ENCODE measurements at places on chromosomes 5 and 9.
A peak's percentile ranks its signal among the peaks of the same experiment; 100 is the strongest.

GRCh38 chr9:4755026-4755609 is 14.1 kb upstream of the AK3 start:
- no peak for DNase-seq

- DNase-seq: no peak
Measured at GRCh38 chr5:158013939-158014338, 155.0 kb upstream of the CLINT1 start.

DNA sequence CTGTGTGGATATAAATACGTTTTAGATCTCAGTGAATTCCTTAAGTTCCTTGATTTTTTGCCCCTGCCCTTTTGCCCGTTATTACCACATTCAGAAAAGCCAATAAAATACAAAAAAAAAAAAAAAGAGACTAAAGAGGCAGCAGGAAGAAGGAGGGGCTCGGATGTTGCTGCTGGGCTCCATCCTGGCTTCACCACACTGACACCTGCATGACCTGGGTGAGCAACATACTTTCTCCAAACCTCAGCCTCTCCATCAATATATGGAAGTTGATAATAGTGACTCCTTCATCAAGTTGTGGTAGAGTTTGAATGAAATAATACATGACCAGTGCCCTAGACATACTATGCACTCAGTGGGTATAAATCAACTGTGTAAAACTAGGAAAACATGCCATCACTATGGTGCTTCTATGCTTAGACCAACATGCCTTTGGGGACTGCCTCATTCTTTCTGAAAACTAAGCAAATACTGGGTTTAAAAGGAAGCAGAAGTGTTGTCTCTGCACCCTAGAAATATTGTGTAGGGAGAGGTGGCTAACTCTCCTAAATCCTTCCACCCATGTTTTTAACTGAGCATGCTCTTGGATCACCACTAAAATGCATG is 243.0 kb downstream of the PIK3R1 start:
- no peak for DNase-seq

GRCh38 chr5:54275361-54275760 is 35.0 kb downstream of the ARL15 start:
- no peak for DNase-seq

DNA sequence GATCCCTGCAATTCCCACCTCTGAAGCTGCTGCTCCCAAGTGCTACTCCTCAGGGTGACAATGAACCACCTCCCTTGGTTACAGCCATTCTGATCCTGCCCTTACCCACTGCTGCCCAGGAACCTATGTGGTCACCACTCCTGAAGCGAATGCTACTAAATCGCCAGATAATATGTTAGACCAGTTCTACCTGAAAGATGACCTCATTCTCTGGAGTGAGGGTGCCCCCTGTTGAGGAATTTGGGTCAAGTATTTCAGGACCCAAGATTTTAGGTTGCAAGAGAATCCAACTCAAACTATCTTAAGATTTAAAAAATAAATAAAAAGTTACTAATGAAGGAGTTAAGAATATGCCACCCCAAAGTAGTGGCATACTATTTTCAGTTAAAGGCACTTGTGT is 5.8 kb upstream of the SNAPC3 start:
- peak; percentile 27 for DNase-seq

DNA sequence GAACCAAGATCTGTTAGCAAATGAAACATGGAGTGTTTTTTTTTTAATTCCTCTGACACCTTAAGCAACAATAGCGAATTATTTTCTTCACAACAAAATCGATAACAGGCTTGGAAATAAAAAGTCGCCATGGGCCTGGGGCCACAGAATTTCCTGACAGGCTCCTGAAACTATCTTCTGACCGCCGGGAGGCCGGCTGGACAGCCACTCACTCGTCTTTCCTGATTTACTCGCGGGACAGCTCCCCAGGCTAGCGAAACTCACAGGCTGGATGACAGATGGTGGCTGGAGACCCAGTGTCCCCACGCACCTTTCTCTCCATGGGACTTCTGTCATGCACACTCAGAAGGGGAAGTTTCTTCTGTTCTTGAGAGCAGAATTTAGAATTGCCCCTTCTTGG is 143.3 kb upstream of the IRX2 start:
- DNase-seq: no peak

DNA sequence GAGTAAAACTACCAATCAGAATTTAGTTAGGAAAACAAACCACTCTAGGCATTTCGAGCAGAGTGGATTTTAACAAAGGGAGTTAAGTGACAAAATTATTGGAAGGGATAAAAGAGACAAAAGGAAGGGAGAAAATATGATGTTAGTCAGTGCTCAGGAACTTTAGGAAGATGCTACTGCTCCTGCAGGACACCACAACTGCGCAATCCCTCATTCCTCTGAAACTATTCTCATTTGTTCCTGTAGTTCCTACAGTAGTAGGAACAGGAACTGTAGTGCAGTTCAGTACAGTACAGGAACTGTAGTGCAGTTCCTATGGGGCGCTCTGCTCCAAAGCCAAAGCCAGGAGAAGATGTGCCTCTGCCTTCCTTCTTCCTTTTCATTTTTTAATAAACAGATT is 29.9 kb upstream of the MEGF10 start:
- DNase-seq: no peak

GRCh38 chr9:13380903-13381302 is 101.4 kb upstream of the MPDZ start:
- no peak for DNase-seq
